ENCODE measurements at places on chromosomes 4 and X.
A peak's percentile ranks its signal among the peaks of the same experiment; 100 is the strongest.

DNA sequence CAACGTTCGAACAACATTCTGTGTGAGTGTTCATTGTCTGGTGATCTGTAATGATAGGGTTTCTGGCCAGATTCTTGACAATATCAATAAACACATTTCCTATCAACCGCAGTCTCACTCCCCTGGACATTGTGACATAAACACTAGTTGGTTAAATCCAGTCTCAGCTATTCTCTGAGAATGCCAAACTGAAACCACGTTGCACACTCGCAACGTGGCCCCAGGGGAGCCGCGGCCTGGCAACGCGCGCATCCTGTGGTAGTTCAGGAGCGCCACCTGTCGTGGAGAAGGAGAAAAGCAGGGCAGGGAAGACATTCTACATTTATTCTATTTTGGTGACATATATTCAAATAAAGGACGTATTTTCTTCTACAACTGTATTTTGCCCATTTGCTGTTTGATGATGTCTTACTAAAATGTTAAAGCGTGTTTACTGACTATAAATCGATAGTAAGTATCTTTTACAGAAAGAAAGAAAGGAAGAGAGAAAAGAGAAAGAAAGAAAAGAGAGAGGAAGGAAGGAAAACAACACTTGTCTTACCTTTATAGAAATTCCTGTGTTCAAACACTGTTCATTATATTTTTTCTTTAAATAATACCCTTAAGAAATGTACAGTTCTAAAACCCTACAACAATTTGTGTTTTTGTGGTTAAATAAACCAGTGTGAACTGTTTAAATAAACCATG, 738.3 kb upstream of the FRG1 start:
- DNase-seq = peak; percentile 84

- no peak for DNase-seq
Observed at GRCh38 chr4:4328206-4328605, 38.2 kb downstream of the ZBTB49 start.

DNA sequence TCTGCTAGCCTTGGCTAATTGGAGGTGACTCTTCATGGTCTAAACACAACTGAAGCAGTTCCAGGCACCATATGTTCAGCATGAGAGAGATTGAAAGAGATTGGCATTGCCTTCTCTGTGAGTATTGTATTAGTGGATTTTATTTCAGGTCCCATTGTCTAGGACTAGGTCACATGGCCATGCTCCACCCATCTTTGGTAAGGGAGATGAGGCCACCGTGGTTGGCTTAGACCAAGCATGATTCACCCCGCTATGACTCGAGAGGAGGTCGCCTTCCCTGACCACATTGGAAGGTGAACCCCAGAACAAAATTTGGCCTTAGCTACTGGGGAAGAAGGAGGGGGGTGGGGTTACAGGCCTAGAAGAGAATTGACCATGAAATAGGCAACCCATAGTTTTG, 109.9 kb upstream of the BCOR start:
- DNase-seq = peak; percentile 38

DNA sequence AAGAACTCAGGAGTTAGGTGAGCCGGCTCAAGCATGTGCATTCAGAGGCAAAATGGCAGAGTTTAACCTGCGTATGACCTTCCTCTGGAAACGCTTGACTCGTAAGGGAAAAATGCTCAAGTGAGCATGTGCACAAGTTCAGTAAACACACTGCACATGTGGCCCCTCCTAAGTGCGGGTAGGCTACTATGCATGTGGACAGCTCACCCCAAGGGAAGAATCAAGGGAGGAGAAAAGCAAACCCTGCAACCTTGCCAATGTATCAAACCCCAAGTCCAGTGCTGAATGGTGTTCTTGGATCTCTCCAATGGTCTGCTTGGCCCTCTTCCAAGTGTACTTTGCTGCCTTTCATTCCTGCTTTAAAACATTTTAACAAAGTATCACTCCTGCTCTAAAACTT, 407.1 kb downstream of the ADAM29 start:
- peak; percentile 42 for DNase-seq

DNA sequence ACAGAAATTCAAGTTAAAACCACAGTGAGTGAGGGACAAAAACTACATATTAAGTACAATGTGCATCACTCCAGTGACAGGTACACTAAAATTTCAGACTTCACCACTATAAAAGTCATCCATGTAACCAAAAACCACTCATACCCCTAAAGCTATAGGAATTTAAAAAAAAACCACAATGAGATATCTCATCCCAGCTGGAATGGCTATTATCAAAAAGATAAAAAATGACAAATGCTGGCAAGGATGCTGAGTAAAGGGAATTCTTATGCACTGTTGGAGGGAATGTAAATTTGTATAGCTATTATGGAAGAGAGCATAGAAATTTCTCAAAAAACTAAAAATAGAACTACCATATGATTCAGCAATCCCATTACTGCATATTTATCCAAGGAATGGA, 171.1 kb downstream of the HHIP start:
- DNase-seq = peak; percentile 20

DNA sequence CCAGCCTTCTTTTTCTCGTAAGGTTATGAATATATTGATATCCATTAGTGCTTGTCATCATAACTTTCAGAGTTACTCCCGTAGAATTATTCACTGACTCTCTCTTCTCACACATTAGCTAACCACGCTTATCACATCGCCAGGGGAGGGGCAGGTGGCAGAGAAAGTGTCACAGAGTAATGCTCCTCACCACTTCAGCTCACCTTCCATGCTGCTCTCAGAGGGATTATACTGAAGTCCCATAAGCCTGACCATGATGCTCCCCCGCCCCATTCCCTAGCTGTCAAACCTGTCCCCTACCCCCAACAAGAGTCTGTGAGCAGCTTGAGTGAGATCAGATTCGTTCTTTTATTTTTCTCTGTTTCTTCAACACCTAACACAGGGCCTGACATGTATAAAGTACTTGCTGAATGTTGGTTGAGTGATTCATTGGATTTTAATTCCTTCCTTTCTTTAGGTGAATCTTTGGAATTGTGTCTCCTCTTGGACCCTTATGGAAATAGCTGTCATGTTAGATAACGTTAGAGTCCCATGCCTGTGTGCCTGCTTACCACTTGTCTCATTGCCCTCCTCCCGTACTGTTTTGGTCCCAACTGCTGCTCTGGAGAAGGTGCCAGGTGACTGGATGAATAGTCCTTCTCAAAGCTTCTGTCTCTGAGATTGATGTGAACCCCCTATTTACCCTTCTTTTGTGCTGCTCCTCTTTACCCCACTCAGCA, 55.1 kb downstream of the RS1 start:
- no peak for DNase-seq

DNA sequence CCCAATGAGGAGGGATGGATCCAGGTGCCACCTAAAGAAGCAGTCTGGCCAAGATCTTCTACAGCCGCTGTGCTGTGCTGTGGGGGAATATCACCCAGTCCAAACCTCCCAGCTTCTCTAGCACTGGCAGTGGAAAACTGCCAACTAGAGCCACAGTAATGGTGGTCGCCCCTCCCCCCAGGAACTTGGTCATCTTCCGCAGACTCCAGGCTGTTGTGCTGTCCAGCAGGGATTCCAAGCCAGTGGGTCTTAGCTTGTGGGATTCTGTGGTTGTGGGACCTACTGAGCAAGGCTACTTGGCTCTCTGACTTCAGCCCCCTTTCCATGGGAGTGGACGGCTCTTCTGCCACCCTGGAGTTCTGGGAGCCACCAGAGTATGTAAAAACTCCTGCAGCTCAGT, 18.2 kb downstream of the GPRASP1 start:
- no peak for DNase-seq

DNA sequence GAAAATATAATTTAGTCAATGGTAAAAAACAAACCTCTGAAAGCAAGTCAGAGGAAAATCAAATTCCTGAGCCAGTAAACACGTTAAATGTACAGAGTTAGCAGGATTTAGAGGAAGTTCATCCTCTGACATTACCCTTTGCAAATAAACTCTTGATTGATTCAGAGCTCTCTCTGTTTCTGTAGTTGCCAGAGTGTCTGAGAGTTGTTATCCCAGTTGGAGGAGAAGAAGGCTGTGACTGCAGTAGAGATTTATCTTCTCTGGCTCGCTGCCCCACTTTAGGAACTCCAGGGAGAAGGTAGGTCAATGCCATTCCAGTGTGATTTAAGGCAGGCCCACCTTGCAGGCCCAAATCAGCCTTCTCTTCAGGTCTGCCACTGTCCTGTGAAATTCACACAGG, 6.2 kb upstream of the AMOT start:
- no peak for DNase-seq

GRCh38 chrX:106613277-106613676, 1.5 kb downstream of the RADX start:
- DNase-seq = no peak

- peak; percentile 55 for DNase-seq
Observed at GRCh38 chr4:15677507-15677988, 4.1 kb upstream of the FAM200B start.

DNA sequence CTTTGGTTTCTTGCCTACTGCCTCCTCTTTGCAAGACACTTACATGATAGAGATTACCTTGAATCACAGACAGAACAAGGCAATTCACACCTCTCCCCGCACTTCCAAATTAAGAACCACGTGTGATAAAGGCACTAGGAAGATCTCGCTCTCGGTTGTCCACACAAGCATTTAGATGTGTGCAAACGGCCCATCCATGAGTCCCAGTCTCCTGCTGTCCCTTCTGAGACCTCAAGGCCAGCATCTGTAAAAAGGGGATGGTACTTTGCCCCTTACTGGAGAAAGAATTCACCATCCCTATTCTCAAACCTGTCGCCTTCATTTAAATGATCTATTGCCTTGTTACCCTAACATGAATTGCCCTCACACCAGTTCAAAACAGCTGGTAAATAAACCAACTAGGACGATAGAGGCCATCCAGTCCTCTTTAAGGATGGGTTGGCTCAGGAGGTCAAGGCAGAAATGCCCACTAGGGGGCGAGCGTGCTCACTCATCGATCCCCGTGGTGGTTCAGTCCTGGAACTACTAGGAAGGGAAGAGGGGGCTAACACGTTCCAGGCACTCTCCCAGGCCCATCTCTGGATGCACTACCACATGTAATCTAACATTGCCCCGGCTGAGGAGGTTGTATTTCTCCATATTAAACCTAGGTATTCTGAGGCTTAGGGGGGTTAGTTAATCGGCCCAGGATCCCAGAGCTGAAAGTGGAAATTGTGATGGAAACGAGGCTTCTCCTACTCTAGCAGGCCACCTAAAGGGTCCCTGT, 95.8 kb downstream of the DHX15 start:
- DNase-seq = peak; percentile 49

- no peak for DNase-seq
Observed at GRCh38 chr4:8038719-8039251, 99.1 kb upstream of the AFAP1 start.

DNA sequence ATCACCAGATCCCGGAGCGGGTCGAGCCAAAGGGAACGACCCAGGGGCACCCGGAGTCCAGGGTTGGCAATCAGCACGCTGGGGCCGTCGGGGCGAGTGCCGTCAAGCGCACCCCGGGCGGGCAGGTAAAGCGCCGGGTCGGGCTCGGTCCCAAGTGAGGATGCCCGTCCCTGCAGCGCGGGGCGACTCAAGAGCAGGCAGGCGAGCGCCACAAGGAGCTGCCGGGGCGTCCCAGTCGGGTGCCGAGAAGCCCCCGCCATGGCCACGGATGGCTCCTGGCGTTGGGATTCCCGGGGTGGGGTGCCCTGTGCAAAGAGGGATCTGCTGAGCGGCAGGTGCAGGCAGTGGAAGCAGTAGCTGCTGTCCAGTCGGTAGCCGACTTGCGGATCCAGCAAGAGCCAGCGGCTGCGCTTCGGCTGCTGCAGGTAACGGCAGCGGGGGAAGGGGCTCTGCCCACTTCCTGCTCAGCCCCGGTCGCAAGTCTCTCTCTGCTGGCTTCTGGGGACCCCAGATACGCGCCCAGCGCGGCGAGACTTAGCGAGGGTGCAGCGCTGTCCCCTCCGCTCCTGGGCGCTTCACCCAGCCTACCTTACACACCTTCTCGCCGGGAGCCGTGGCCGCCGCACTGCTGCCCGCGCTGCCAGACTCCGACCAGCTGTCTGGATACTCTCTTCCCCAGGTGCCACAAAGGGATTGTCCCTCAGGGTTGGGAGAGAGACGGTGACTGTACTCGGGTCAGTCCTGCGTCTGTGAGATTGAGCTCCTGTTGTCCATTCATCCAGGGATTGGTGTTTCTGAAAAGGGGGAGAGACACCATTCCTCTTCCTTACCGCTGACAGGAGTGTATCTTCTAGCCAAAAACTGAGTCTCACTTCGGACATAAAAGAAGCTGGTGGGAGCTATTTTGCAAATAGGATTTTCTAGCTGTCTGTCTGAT, at the start of gene FREM3:
Gene FREM3, minus strand, starts transcription at position 260 of the 937 bp plus-strand sequence. Its CDS starts 0 bp downstream, at position 260.
- no peak for DNase-seq

GRCh38 chr4:80576796-80577195, 241.3 kb downstream of the CFAP299 start:
- peak; percentile 21 for DNase-seq

GRCh38 chrX:20237864-20238263, 28.8 kb downstream of the RPS6KA3 start:
- DNase-seq = peak; percentile 24

- no peak for DNase-seq
Observed at GRCh38 chrX:7146703-7147412, 654 bp upstream of the STS start.

Data from fibroblast of skin of right biceps (primary cell).